ENCODE measurements at places on chromosomes 2 and 18.

DNA sequence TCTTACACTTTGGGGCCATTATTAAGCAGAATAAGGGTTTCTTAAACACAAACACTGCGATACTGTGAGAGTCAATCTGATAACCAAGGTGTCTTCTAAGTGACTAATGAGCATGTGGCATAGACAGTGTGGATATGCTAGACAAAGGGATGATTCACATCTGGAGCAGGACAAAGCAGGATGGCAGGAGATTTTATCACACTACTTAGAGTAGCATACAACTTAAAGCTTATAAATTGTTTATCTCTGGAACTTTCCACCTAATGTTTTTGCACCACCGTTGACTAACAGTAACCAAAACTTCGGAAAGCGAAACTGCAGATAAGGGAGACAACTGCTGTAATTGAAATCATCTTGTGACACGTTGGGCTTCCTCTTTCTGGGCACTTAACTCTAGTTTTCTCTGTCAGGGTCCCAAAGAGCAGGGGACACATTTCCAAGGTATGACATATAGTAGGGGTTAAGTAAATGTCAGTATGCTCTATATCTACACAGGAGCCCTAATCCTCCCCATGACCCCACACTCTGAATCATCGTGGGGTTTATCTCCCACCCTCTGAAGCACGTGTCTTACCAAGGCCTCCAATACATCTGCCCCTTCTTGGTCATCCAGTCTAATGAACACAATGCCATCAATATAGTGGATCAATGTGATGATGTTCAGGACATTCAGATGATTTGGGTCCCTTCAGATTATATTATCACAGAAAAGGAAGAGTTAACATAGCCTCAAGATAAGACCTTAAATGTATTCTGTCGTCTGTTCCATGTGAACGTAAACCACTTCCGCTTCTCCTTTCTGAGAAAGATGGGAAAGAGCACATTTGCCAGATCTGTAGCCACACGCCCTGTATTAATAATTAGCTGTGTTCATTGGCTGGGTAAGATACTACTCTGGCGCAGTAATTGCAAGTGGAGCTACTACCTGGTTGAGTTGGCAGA lies 78.7 kb downstream of the FTCDNL1 start:
- no peak for DNase-seq

DNA sequence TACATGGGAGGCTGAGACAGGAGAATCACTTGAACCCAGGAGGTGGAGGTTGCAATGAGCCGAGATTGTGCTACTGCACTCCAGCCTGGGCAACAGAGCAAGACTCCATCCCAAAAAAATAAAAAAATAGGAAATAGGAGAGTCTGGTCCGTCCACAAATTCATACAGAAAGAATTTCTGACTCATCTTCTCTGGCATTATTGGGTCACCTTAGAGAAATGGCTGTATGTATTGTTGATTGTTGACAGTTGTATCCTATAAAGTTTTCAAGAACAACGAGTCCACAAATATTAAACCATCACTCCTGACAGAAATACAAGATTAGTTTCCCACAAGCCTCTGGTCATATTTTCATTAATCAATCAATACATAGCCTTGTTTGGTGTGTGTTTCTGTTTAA lies 20.4 kb downstream of the RBM43 start:
- DNase-seq, result no peak

GRCh38 chr18:12391487-12392165 lies 14.6 kb upstream of the AFG3L2 start:
- peak; percentile 76 for DNase-seq

DNA sequence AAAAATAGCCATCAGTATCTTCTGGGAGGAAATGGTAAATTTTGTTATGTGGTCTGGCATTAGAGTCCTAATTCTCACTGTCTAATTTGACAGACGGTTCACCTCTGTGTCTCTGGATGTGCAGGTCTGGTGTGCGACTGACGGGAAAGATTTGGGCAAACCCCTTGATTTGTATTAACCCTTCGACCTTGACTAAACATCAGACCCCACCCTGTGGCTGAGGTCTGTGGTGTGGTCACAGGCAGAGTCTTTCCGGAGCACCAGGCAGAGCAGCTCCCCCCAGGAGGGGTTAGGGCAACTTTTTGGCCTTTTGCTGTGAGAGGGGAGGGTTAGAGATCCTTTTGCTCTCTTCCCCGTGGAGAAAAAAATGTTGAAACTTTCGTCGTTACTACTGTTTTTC lies 6.4 kb downstream of the TWIST2 start:
- no peak for DNase-seq

DNA sequence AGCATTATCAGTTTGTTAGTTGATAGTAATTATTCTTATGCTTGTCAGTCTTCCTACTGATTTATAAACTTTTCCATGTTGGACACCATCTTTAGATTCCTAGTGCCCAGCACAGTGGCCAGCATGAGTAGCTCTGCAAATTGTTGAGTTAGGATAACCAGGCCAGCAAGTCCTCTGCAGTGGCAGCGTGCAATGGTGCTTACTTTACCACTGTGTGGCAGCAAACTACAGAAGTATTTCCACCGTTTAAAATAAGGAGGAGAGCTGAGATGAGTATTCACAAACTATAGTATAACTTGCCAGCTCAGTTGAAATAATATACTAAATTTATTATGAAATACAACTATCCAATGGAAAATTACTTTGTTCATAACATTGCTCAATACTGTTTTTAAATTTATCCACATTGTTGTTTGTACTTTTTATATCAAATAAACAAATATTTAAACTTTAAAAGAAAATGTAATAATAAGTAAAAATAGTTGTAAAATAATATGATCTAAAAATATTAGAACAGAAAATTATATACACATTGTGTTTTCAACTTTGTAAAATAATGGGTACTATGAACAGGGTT lies 9.3 kb upstream of the THADA start:
- peak; percentile 69 for DNase-seq

DNA sequence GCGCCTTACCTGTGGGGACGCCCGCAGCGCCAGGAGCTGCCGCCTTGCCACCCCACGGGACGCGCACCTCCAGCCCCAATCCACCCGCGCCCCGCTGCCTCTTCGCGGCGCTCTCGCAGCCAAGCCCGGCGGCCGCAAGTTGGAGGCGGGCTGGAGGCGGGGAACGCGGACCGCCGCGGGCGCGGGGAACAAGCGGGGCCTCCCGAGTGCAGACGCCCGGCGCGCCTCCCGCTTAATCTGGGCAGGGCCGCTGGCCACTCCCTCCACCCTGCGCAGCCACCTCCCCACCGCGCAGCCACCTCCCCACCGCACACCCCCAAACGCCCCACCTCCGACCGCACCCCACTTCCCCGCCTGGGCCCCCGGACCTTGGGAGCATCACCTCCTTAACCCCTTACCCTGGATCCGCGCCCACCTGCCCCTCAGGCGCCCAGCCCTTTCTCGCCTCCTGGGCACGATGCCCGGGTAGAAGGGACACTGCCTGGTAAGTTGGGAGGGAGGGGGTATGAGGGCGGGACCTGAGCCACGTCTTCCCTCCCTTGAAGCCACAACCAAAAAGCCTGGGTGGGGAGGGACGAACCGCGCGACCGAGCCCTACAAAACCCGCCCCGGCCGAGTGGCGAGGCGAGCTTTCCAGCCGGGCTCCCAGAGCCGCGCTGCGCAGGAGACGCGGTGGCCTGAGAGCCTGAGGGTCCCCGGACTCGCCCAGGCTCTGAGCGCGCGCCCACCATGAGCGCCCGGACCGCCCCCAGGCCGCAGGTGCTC lies at the start of the genes COL4A3 and COL4A4:
Gene COL4A3, plus strand, starts transcription at position 627 of the 765 bp plus-strand sequence. Its CDS starts 103 bp downstream, at position 730.
Gene COL4A4, minus strand, starts transcription at position 208 of the 765 bp plus-strand sequence. CDS start 16,722 bp downstream, outside the sequence.
- DNase-seq, result peak; percentile 74

DNA sequence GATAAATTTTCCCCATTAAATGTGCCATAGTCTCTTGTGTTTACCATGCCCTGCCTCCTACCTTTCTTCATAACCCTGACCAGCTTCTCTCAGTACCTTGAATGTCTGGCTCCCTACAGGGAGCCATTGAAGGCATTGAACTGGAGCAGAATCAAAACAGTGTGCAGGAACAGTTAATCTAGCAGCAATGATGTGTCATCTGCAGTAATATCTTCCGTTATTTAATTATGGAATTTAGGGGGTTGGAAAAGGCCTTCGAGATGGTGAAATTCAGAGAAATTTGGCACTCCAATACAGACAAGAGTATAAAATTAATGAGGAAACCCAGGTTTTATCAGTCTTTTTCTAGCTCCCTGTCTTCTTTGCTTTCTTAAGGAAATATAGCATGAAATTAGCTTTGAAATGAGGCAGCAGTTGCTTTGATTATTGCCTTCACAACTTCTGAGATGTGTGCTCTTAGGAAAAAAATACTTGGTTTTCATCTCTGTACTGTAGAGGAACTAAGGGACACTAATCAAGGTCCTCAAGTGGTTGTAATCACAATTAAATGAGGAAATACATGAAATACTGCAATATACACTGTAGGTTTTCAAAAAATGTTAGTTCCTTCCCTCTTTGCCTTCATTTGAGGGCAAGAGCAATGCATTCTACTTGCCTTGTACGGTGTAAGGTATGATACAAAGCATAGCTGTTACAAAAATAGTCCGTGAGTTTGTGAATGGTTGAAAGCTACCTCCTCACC lies 369.1 kb downstream of the SETBP1 start:
- no peak for DNase-seq

DNA sequence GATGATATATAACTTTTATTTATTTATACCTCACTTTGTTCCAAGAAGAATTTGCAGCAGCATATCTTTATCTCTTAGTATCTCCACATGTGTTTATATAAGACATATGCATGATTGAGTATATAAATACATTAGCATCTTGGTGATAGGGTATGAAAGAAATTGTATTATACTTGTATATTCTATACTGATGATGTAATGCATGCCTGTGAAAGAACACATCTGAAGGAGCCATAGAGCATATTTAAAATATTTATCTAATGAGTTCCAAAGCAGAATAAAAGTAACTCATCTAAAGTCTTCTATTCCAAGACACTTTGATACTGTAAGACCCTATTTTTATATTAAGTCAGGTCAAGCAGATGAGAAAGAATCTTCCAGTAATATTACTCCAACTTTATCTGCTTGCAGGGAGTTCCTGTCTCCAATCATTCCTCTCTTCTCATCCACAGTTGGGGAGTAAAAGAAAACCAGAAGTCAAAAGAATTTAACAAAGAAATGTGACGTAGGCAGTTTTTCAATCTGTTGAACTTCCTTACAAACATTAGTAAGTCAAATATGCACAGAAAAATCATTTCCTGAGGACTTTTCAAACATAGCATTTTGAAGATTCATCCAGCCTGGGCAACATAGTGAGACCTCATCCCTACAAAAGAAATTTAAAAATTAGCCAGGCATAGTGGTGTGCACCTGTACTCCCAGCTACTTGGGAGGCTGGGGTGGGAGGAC lies 76.7 kb downstream of the DTNB start:
- no peak for DNase-seq

GRCh38 chr2:241506793-241507429 lies 1.5 kb downstream of the STK25 start:
- DNase-seq, result no peak

GRCh38 chr2:160697817-160698216 lies 204.2 kb upstream of the RBMS1 start:
- no peak for DNase-seq

- no peak for DNase-seq
Measured at GRCh38 chr2:99841749-99842148, 300.6 kb downstream of the AFF3 start.
